ENCODE measurements at places on chromosomes 6 and 20.

- no peak for DNase-seq
These were observed 164.1 kb downstream of the TBXT start for GRCh38 chr6:166003569-166003968.

- DNase-seq, result no peak
These were observed 19.9 kb downstream of the EZR start for GRCh38 chr6:158799051-158799792.

GRCh38 chr6:106128981-106129781, 43.0 kb downstream of the PRDM1 start:
- no peak for DNase-seq

GRCh38 chr6:99467509-99468106, 42.5 kb upstream of the PNISR start:
- DNase-seq, result no peak

- no peak for DNase-seq
These were observed 75.4 kb upstream of the PTPN1 start for GRCh38 chr20:50434653-50435396.

GRCh38 chr6:99369533-99369932, 20.1 kb upstream of the FAXC start:
- no peak for DNase-seq

DNA sequence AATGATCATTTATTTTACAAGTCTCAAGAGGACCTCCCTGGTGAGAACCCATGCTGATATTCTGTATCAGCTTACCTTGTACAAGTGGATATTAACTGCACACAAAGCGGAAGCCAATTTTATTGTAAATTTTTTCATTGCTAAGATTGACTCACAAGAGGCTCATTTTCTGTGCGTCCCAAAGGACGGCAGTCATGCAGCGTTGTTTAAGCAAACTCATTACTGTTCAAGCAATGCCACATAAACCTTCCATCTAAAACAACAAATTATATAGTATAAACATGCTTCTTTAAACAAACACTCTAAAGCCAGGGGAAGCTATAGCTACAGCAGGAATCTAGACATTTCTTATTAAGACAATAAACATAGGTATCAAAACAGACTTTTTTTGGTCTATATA, 575.3 kb downstream of the FRK start:
- no peak for DNase-seq

DNA sequence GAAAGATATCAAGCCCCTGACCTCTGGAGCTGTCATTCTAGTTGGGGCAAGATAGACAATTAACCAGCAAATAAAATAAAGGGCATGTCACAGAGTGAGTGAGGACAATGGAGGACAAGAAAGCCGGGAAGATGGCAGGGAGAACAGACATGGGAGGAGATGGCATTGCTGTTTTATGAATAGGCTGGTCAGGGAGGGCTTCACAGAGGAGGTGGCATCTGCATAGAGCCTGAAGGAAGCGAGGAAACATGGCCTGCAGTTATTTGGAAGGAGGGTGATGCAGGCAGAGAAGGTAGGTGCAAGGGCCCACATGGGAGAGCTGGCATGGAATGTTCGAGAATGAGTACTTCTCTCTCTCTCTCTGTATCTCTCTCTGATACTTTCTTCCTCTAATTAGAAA, 63.7 kb downstream of the EFCAB8 start:
- no peak for DNase-seq

GRCh38 chr6:9464583-9464982, 950.3 kb downstream of the TFAP2A start:
- DNase-seq, result no peak

- DNase-seq, result no peak
These were observed 22.9 kb upstream of the PYGB start for GRCh38 chr20:25224941-25225340.

DNA sequence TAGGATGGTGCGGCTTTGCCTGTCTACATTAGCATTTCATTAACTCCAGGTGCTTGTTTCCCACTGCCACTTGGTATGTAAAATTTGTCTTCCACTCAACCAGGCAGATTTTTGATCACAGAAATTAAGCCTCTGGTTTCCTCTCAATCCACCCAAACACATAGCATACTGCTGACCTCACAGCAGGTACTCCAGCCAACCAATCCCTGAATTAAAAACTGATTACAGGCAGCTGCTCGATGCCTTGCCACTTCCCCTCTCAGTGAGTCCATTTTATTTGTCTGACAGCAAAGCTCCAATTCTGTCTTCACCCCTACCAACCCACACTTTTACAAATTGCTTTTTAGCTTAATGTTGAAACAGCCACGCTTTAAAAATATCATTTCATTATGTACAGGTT, 95.2 kb downstream of the PLCB1 start:
- no peak for DNase-seq

- no peak for DNase-seq
These were observed 50.2 kb downstream of the CEP162 start for GRCh38 chr6:84177241-84177640.

- DNase-seq, result no peak
These were observed 276.0 kb upstream of the SGK1 start for GRCh38 chr6:134593887-134594286.

GRCh38 chr6:106546691-106547414, 82.4 kb downstream of the RTN4IP1 start:
- DNase-seq, result no peak

GRCh38 chr6:42320762-42321161, 103.1 kb upstream of the MRPS10 start:
- DNase-seq, result no peak

DNA sequence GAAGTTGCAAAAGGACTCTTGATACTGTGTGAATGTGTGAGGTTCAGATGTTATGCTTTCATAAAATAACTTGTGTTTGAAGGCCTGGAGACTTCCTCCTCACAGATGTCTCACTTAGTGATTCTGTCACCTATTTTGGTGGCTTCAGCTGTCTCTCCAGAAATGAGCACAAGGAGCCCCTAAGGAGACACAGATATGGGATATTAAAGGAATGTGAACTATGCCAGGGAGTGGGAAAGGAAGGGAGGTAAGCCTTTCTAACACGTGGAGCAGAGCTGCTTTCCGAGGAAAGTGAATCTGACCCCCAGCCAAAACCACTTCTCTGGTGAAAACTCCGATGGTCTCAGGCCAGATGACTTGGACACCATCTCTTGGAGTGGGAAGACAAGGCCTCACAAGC, 10.5 kb upstream of the FOXO3 start:
- no peak for DNase-seq

DNA sequence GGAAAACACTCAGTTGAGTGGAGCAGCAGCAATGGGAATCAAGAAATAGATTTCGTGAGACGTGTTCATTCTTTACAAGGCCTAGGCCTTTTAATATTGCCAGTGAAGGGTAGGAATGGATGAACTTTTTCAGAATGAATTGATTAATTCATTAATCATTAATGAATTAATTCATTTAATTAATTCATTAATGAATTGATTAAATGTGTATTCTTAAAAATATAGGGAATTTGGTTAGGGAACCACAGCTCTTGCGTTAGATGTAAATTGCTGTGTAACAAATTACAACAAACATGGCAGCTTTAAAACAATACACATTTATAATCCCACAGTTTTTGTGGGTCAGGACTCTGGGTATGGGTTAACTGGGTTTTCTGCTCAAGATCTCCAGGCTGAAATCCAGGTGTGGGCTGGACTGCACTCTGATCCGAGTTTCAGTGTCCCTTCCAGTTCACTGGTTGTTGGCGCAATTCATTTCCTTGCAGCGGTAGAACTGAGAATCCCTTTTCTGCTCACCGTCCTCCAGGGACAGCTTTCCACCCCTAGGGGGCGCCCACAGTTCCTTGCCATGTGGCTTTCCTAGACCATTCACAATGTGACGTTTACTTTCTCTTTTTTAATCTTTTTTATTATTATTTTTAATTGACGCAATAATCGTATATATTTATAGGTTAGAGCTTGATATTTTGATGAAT, 32.8 kb upstream of the BCAS1 start:
- peak; percentile 15 for DNase-seq

DNA sequence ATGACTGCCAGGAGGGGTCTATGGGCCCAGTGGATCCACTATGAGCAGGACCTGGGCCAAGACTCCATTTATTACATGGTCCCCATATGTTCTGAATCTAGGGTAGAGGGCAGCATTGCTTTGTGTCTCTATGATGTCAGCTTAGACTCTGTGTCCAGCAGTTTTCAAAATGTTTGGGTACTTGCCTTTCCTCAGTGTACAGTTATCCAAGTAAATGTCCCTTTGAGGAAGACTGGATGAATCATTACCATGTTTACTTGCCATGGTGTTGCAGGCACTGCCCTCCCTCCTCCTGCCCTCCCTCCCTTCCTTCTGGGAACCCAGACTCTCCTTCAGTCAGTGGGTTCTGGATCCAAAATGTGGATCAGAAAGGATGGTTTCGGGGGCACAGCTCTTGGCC, 108.6 kb downstream of the NRN1 start:
- DNase-seq, result no peak
